ENCODE measurements at places on chromosomes 4 and X.

- no peak for DNase-seq
Measured at GRCh38 chr4:127601029-127601428, 31.7 kb upstream of the INTU start.

DNA sequence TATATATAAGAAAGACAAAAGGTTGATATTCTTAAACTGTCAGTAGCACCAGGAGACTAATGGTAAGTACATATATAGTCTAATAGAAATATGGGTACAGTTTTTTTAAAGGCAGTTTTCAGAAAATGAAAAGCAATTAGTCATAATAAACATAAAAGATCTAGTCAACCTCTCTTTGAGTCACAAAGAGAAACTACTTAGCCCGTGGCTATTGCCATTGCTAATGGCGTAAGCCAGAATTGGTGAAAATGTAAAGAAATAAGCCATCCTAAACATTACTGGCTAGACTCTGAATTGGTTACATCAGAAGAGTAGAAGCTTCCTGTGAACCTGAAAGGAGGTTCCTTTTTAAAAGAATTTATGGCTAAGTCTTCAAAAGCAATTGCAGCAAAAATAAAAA lies 668.7 kb upstream of the CPEB2 start:
- DNase-seq = no peak

- no peak for DNase-seq
Measured at GRCh38 chrX:39820938-39821708, 276.6 kb downstream of the BCOR start.

GRCh38 chr4:28621591-28621990 lies 1761.0 kb downstream of the STIM2 start:
- no peak for DNase-seq

GRCh38 chr4:56739066-56739777 lies 58.1 kb upstream of the HOPX start:
- DNase-seq = no peak

DNA sequence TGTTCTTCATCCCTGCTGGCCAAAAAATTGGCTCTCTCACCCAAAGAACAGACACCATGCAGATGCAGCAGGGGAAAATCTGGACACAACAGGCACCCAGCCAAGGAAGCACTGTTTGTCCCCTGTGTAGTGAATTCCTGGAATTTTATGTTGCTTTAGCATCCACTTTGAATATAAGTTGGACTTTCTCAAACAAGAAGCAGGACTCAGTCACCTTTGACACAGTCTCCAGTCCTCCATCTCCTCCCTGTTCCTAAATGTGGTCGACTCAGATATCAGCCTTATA lies 11.8 kb downstream of the ZNF182 start:
- DNase-seq = no peak

DNA sequence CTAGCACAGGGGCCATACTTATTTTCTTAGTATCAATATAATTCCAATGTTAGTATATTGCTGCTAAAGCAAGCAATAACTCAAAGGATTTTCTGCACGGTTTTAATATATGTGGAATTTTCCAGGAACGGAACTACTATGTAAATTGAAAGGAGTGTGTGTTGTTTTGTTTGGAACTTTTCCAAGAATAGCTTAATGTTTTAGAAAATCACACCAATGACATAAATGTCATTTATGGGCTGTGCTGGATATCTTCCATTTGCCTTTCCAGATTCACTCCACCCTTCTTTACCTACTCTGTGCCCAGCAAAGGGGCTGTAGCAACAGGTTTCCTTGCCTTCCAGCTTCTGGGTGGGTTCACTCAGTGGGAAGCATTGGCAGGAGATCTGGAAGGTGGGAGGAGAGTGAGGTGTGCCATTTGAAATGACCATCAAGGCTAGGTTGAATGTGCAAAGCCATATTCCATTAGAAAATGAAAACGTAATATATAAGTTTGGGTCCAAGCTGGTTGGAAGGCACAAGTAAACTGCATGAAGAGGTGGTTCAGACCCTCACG lies 25.2 kb upstream of the ZFX start:
- DNase-seq = no peak

DNA sequence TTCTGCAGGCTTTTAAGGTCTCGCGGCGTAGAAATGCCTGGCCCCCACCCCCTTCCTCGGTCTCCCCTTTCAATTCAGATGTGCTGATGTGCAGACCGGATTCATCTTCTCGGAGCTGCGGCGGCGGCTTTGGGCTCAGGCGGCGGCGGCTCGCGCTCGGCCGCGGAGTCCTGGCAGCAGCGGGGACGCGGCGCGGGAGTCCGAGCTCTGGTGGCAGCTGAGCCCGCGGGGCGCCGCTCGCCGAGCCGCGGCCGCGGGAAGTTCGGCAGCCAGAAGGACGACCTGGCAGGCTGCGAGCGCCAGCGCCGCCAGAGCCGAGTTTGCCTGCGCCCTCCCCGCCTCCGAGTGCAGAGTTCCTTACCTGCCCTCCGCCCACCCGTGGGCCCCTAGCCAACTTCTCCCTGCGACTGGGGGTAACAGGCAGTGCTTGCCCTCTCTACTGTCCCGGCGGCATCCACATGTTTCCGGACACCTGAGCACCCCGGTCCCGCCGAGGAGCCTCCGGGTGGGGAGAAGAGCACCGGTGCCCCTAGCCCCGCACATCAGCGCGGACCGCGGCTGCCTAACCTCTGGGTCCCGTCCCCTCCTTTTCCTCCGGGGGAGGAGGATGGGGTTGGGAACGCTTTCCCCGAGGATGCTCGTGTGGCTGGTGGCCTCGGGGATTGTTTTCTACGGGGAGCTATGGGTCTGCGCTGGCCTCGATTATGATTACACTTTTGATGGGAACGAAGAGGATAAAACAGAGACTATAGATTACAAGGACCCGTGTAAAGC lies 448 bp downstream of the TLL1 start:
- DNase-seq = no peak

DNA sequence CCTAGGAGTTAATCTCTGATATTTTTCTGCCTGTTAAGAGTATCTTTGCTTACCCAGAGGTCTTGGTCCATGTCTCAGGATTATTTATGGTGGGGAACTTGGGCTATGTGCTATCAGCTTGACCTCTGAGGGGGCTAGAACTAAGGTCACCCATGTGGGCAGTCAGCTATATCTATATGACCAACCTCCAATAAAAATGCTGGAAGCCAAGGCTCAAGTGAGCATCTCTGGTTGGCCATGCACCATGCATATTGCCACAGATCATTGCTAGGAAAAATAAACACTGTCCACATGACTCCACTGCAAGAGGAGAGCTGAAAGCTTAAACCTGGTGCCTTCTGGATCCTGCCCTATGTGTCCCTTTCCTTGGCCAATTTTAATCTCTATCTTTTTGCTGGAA lies 196.5 kb upstream of the SLC7A11 start:
- DNase-seq = no peak

GRCh38 chrX:153321381-153322124 lies at the start of gene PNMA6F:
PNMA6F (minus strand) TSS chrX:153321767; CDS start chrX:153320674, 1,093 bp downstream.
- no peak for DNase-seq

GRCh38 chr4:182231496-182231895 lies 11.7 kb upstream of the TENM3 start:
- no peak for DNase-seq

GRCh38 chrX:22634751-22635150 lies 362.0 kb downstream of the CBLL2 start:
- DNase-seq = no peak

GRCh38 chrX:287670-288069 lies 6.5 kb downstream of the PLCXD1 start:
- DNase-seq = no peak

DNA sequence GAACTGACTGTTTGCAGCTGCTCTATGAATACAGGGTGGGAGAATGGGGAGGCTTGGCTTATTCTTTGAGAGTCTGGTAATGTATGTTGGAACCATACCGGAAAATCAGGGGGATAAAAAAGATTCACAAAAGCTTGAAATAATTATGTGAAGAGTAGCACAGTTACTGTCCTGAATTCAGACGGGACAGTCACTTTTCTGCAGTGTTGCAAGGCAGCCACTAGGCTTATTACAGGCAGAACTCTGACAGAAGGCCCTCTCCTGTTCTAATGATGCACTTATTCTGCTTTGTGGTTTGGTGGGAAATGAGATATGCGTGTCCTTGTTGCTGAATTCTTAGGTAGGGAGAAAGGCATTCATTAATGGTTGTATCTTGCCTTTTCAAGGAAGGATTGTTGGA lies 37.2 kb downstream of the GUCY1B1 start:
- no peak for DNase-seq

GRCh38 chrX:63349307-63349706 lies 1.8 kb downstream of the SPIN4 start:
- no peak for DNase-seq

GRCh38 chr4:29983890-29984289 lies 736.3 kb upstream of the PCDH7 start:
- DNase-seq = no peak

GRCh38 chr4:57865264-57865663 lies 755.1 kb upstream of the IGFBP7 start:
- DNase-seq = no peak

DNA sequence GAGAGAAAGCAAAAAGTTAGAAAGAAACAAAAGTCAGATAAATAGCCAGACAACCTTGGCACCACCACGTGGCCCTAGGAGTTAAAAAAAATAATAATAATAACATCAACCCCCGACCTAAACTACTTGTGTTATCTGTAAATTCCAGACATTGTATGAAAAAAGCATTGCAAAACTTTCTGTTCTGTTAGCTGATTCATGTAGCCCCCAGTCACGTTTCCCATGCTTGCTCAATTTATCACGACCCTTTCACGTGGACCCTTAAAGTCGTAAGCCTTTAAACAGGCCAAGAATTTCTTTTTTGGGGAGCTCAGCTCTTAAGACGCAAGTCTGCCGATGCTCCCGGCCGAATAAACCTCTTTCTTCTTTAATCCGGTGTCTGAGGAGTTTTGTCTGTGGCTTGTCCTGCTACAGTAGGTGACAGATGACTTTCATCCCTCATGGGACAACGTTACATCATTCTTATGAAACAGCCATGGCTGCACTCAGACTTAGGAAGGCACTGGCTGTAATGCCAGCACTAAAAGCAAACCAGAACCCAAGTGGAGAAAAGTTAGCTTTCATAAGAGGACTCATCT lies 520 bp downstream of the ACOX3 start:
- DNase-seq = no peak

DNA sequence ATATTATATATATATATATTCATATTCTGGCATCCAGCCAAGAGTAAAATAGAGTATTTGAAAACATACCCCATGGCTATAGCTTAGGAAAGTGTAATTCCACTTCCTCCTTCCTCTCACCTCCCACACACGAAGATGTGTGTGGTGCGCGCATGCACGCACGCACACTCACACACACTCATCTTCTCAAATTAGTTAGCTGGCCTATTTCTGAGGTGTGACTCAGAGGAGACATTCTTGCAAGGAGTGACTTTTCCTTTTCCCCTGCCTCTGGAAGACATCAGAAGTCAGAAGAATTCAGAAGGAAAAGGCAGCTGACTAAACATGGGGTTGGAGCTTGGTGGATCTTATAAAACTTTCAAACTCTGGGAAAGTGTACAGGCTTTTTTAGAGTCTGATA lies 8.8 kb downstream of the ENPEP start:
- DNase-seq = no peak

GRCh38 chr4:61293707-61294400 lies 93.7 kb downstream of the ADGRL3 start:
- DNase-seq = no peak

- DNase-seq = no peak
Measured at GRCh38 chr4:77877771-77878565, 15.3 kb downstream of the MRPL1 start.

DNA sequence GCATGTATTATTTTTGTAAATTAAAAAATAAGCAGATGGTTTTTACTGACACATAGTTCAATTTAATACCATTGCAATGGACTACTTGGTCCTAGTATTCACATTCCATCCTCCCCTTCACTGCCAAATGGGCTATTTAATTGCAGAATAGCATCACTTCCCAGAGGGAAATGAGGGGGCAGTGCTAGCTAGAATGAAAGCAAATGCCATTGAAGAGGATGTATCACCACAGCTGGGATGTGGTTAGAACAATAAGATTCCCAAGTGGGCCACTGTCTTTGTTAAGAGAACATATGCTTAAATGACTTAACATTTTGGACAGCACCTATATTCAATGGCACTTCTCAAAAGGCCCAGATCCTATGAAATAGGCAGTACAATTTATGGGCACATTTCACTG lies 224.7 kb downstream of the RBMX2 start:
- DNase-seq = no peak

Data from activated CD8-positive, alpha-beta memory T cell treated with anti-CD3 and anti-CD28 coated beads for 1 hour (primary cell).